ENCODE measurements at places on chromosomes 4 and X. TPM values are rescaled to one million over a fixed set of nuclear protein-coding genes. Genes with fewer than 3 reads are reported as not detected.

DNA sequence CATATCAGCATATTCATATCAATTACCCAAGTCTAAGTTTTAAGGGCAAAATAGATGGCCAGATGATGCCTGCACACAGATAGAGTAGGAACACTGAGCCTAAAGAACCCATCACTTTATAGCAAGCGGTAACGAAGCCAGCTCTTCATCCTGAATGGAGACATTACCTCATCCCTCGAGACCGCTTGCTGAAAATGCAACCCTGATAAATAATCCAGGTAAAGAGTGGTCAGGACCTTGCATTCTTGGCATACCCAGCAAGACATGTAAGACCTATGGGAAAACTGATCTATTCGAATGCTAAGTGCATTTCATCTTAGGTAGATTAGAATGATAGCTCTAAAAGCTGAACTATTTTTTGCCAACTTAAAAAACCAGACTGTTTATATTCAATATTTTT lies 25.3 kb downstream of the DCHS2 start:
- DNase-seq, result no peak

DNA sequence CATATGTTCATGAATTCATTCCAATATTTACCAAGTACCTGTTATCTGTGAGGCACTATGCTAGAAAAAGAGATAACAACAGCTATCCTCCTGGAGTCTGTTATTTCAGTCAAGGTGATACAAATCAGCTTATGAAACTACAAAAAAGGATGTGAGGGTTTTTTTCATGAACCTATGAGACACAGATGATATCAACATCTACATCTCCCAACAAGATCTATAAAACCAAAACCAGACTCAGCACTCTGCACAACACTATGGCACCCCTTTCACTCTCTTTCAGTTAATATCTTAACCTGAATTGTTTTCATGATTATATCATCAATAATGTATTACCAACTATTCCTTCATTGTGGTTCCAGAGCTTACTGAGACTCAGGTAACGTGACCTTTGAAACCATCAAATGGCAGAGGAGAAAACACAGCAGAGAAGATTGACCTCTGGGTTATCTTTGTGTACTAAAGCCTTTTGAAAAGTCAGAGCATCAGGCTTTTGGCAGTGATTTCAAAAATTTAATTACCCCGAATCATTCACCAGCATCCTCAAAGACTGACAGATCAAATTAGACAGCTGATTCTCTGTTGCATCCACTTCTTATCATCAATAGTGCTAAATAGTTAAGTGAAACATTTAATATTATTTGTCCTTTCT lies 244.6 kb upstream of the FTHL17 start:
- no peak for DNase-seq

- no peak for DNase-seq
Observed at GRCh38 chr4:86848732-86849619, at the start of gene SLC10A6. TSS of gene SLC10A6 (minus strand) at chr4:86849384. CDS start at chr4:86849115, 269 bp downstream.

GPR173 gene
- 0.14 TPM for total RNA-seq

DNA sequence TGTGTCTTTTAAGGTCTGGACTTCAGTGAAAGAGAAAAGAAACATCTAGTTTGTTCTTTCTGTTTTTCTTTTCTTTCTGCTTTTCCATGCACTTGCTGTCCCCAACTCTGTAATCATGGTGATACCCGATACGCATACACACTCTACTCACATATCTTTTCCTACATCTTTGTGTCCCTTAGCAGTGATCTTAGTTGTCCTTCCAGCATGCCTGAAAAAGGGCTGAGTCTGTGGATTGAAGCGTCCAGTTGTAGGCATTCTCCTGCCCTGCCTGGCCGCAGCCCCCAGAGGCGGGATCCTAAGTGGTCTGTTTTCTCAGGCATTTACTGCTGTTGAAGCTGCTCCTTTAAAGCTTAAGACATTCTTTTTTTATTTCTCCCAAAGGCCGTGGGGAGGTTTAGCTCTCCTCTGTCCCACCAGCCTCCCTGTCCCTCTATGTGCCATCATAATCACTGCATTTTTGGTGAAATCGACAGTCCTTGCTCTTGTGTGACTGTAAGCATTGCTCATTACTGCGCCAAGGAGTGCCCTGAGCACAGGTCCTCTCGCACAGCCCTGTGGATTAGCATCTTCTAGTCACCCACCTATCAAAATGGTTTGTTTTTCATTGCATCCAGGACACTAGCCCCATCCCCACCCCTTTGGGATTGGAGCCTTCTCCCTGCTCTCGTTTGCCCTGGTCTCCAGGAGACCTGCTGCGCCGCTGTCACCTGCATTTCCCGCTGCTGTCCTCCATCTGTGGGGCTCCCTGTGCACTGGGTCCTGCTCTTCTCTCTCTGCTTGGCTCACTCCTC lies 4.4 kb downstream of the RGS12 start:
- no peak for DNase-seq

DNA sequence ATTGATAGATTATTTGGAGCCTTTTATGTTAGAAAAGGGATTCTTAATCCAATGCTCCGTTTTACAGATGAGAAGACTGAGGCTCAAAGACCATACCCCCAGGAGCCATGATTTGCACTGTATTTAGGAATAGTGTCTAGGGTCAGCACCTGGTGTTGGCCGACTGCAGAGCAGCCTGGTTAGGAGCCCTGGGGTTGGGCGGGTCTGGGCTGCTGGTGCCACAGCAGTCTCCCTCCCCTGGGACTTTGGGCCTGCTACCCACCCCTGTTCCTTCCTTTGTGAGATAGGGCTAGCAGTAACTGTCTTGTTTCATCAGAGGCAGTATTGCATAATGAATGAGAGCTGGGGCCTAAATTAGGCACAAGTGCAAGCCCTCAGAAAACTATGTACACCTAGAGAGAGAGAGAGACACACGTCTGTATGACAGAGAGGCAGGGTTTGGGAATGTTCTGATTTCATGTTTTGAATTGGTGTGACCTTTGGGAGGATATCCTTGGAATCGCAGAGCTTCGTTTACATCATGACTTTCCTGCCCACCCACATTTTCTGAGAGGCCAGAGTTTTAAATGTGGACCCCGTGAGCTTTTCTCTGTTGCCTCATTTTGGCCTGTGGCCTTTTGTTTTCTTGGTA lies 111.7 kb downstream of the PTTG2 start:
- no peak for DNase-seq

- DNase-seq, result no peak
Observed at GRCh38 chr4:98151145-98151924, 8.1 kb upstream of the STPG2 start.

- DNase-seq, result no peak
Observed at GRCh38 chr4:78569306-78569821, 17.8 kb downstream of the ANXA3 start.

- no peak for DNase-seq
Observed at GRCh38 chrX:118418811-118419251, 72.9 kb downstream of the WDR44 start.

DNA sequence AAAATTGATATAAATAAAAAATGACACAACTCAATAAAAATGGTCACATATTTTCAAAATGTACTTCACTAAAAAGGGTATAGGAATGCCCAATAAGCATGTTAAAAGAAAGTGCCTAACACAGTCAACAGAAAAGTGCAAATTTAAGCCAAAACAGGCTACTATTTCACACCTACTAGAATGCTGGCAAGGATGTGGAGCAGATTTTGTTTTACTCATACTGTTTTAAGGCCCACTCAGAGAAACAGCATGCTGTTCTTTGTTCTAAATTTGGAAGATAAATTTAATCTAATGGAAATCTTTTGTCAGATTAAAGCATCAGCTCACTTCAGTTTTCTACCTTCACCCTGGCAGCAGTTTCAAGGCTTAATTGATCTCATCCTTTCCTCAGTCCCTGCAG lies 576.8 kb upstream of the HS3ST1 start:
- no peak for DNase-seq

ANK2 gene
- total RNA-seq, result 5.4 TPM

SH2D1A gene
- 30.5 TPM for total RNA-seq

GSX2 gene
- total RNA-seq, result not detected

HMX1 gene
- total RNA-seq, result not detected

DNA sequence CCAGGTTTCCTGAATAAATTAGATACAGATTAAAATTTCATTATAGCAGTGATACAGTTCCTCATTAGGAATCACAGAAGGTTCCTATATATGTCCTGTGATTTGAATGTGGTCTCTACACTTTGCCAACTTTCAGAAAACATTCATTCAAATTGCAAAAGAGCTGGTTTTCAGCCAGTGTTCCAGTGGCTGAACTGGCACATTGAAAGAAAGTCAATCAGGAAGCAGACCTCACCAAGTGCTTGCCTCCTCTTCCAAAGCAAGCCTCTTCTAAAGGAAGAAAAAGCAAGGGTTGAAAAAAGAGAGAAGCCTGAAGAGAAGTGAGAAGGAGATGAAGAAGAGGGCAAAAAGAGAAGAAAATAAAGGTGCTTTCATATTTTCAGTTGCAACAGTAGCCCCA lies 12.7 kb downstream of the KLHL34 start:
- DNase-seq, result no peak

GRCh38 chr4:176266026-176266425 lies 3.0 kb downstream of the ASB5 start:
- no peak for DNase-seq

GRCh38 chr4:40417941-40418340 lies 82.8 kb downstream of the CHRNA9 start:
- DNase-seq, result no peak

GRCh38 chr4:40150932-40151331 lies 45.9 kb upstream of the RHOH start:
- DNase-seq, result no peak

- no peak for DNase-seq
Observed at GRCh38 chr4:184526228-184526627, 51.9 kb upstream of the IRF2 start.

DNA sequence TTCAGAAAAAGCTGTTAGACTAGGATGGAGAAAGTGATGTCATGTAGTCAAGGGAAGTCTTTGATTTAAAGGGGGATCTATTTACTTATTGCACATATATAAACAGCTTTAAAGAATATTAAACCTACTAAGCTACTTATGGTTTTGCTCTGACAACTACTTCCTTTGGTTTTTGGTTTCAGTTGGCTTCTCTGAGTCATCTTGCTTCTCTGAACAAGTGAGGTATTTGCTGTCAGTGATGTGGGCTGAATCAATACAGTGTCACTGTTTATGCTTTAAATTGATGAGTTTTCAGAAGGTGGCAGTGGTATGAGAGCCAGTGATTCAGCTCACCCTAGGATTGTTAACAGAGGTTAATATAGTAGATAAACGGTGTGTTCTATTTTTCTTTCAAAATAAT lies 75.1 kb downstream of the CEP44 start:
- DNase-seq, result no peak

- DNase-seq, result no peak
Observed at GRCh38 chr4:106017975-106018374, 122.7 kb downstream of the NPNT start.

TMEM150C gene
- total RNA-seq, result not detected

DNA sequence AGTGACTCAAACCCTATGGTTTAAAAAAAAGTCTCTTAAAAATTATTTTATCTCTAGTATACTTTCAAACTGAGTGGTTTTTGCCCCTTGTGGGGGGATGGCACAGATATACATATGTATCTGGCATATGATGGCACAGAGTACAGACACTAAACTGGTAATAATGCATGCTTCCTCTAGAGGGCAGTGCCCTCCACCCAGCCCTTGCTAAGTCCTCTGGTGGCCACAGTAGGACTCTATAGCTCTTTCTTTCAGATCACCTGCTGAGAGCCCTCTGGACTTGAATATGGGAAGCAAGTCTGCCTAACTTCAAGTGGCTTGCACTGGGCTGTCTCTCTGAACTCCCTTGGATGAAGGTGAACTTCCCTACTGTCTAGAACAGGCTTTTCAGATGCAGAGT lies 66.3 kb downstream of the TSPAN7 start:
- DNase-seq, result peak; percentile 6

DNA sequence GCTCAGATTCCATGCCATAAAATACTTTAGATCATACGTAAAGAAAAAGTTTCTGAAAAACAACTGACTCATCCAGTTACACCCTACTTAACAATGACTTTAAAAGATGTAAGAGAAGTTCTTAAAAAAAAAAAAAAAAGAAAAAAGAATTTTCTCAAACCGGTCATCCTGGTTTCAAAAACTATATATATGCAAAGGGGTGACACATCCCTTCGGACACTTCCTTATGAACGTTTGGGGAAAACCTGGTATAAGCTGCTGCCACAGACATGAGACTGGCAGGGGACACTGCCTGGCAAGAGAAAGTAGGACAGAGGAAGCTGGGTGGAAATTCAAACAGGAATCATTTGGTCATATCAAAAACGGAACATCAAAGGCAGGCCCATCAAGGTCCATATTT lies 81.2 kb upstream of the PRSS48 start:
- no peak for DNase-seq

DNA sequence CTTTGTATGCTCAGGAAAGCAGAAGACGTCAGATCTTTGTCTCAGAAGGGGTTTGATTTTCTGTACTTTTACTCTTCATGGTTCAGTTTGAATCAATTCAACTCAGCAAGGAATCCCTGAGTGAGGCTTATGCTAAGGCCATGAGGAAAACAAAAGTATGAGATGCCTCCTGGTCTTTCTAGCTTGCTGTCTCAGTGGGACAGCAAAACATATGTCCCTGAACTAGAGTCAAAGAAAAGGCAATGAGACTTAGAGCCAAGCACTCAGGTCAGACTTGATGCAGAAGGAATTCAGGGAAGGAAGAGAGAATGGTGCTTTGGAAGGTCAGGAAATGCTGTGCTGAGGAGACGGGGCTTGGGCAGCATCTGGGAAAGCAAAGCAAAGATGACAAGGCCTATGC lies 236.2 kb upstream of the SFRP2 start:
- no peak for DNase-seq

- no peak for DNase-seq
Observed at GRCh38 chr4:47651231-47651630, 166.2 kb downstream of the ATP10D start.

ABCG2 gene
- total RNA-seq, result 0.74 TPM

GRCh38 chr4:139875411-139875825 lies 209.8 kb downstream of the MGST2 start:
- DNase-seq, result no peak

CT45A1 gene
- total RNA-seq, result not detected

DNA sequence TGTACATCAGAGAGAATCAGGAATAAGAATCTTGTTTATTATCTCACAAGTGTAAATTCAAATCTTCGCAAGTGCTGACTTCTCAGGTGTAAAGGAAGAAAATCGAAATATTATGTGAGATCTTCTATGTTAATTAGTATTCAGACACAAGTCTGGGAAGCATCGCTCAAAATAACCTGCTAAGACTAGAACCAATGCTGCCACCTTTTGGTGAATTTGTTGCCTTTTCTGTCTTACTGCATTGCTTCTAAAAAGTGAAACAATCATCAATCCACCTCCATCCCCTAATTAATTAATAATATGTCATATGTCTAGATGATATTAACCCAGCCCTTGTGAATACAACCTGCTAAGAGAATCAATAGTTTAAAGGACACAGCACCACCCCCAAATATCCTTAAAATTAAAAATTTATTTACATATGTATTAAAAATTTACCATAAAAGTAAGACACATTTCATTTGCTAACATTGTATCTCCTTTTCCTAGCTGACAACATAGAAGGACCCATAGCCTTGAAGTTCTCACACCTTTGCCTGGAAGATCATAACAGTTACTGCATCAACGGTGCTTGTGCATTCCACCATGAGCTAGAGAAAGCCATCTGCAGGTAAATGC lies 3.5 kb downstream of the EPGN start:
- peak; percentile 28 for DNase-seq

SUPT20HL1 gene
- total RNA-seq, result 0.21 TPM

P2RY10 gene
- 47.2 TPM for total RNA-seq

- DNase-seq, result no peak
Observed at GRCh38 chr4:48862661-48863060, 31.8 kb downstream of the OCIAD1 start.

GRCh38 chr4:76380561-76380960 lies 40.4 kb downstream of the CCDC158 start:
- no peak for DNase-seq
